Fibroblast of skin of left biceps (primary cell): ENCODE measurements at places on chromosomes 1 and 21.

GRCh38 chr1:61620536-61620935 is 104.4 kb downstream of the TM2D1 start:
- DNase-seq = no peak

DNA sequence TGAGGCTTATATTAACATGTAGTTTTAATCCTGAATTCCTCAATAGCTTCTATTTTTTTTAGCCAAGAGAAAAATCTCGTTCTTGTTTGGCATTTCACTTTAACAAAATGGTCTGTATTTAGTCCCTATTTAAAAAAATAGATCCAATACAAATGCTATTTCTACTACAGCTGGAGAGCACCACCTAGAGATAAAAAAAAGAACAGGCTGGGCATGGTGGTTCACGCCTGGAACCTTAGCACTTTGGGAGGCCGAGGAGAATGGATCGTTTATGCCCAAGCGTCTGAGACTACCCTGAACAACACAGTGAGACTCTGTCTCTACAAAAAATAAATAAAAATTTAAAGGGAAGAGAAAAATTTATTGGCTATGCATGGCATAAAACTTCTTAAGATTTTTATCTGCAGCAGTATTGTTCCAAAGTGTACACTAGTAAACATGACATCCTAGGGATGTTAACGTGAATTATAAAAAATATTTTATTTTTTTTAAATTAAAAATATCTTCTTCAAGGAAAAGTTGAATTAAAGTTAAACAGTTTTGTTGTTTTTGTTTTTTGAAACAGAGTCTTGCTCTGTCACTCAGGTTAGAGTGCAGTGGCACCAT is 4.4 kb downstream of the ST7L start:
- no peak for DNase-seq

DNA sequence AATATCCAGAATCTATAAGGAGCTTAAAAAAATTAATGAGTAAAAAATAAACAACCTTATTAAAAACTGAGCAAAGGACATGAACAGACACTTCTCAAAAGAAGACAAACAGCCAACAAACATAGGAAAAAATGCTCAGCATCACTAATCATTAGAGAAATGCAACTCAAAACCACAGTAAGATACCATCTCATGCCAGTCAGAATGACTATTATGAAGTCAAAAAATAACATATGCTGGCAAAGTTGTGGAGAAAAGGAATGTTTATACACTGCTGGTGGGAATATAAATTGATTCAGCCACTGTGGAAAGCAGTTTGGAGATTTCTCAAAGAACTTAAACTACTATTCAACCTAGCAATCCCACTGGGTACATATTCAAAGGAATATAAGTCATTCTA is 25.3 kb downstream of the PIGK start:
- DNase-seq = no peak

DNA sequence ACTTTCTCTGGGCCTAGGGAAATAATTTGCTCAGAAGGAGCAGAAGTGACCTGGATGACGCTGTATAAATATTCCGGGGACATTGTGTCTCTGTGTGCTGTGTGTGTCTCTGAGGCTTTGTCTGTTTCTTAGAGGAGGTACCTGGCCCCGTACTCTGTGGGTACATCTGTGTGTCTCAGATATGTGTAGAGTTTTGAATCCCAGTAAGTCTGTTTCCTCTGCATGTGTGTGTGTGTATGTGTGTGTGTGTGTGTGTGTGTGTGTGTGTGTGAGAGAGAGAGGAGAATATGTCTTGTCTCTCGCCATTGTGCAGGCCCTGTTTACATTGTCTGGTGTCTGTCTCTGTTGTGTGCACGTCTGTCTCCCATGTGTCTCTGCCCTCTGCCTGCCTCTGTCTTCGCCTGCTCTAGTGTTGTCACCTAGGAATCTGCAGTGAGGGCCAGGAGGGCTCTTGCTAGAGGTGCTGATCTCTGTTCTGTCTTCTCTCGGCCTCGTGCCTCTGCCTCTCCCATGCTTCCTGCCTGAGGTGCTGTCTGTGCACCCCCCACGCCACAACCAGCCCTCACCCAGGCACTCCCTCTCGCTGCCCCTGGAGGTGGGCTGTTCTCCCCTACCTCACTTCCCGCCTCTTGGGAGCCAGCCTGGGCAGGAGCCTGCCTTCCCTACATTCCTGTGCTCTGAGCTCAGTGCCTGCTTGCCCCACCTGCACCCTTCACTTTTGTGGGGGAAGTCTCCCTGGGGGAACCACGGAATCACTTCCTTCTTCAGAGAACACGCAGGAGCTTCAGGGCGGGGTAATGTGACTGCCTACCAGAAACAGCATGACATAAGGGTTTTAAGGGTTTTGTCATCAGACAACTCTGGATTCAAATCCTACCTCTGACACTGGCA is 5.9 kb downstream of the MAP7D1 start:
- no peak for DNase-seq

DNA sequence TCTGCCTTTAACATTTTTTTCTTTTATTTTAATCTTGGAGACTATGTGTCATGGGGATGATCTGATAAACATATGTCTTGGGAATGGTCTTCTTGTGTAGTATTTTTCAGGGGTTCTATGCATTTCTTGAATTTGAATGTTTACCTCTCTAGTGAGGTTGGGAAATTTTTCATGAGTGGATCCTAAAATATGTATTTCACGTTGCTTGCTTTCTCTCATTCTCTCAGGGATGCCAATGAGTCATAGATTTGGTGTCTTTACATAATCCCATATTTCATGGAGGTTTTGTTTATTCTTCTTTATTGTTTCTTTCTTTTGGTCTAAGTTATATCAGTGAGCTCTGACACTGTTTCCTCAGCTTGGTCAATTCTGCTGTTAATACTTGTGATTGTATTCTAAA is 1237.2 kb downstream of the PLA2G4A start:
- DNase-seq = no peak

DNA sequence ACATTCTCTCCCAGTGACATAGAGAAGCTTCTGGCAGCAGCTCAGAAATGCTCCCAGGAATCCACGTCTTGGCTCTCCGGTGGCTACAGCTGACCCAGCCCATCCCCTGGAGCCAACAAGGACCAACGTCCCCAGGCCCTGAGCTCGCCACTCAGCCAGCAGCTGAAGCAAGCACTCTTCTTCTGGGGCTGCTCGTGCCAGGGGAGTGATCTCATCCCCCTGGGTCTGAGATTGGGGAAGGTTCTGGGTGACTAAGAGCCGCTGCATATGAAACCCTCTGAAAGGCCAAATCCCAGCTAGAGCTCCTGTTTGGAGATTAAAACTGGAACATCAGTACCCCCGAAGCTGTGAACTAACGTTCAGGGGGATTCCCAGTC is 487.9 kb downstream of the NPHP4 start:
- no peak for DNase-seq

DNA sequence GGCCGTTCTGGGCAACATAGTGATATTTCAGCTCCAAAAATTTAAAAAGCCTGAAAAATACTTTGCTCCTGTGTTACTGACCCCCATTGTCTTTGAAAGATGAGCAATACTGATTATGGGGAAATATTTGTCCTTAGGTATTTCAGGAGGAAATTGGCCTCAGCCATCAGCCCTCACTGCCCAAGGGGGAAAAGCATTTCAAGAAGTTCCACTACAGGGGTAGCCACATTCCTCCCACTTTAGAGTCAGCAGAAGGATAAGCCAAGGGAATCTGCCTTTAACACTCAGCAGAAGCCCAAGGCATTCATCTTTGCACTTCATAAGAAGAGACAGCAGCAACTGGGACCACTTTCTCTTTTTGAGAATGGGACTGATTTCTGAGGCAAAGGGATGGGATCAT is 40.5 kb upstream of the ZNF326 start:
- no peak for DNase-seq

GRCh38 chr1:57376041-57376440 is 47.8 kb downstream of the DAB1 start:
- DNase-seq = no peak

GRCh38 chr1:76872944-76873343 is 5.7 kb downstream of the ST6GALNAC5 start:
- DNase-seq = no peak

GRCh38 chr1:24101796-24102586 is 9.9 kb downstream of the MYOM3 start:
- DNase-seq = no peak

- DNase-seq = no peak
Observed at GRCh38 chr1:78520216-78520615, 29.4 kb downstream of the PTGFR start.

DNA sequence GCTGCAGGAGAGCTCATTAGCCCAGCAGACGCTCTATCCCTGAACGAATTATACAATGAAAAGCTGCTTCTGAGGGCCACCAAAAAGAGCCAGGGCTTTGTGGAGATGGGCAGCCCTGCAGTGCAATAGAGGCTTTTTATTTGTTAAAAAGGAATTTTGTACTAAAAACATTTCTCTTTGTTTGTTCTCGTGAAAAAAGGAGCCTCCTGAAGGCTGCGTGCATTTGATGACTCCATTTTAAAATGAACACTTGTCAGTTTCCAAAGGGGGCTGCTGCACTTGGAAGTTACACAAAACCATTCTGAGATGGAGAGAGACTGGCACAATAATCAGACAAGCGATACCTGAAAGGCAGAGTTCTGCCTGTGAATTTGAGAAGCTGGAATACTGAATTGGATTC is 202.8 kb downstream of the NTNG1 start:
- no peak for DNase-seq

GRCh38 chr1:217373761-217374701 is 256.9 kb downstream of the GPATCH2 start:
- no peak for DNase-seq

DNA sequence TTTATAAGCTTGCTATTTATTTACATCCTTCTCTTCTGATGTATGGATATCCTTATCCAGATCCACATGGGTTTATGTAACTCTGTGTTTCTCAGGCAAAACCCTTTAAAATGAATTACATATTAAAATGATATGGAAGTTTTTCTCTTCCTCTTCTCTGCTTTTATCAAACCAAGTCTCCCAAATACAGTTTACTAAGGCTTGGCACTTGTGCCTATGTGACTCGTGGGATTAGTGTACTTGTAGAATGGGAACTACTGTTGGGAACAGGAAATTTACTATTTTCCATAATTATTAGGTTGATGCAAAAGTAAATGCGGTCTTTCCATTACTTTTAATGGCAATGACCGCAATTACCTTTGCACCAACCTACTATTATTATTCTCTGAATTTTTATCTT is 14.8 kb downstream of the SIM2 start:
- no peak for DNase-seq

GRCh38 chr21:44596068-44596725 is 3.9 kb upstream of the KRTAP10-6 start:
- no peak for DNase-seq

- no peak for DNase-seq
Observed at GRCh38 chr1:199362996-199363395, 664.5 kb upstream of the NR5A2 start.

- DNase-seq = no peak
Observed at GRCh38 chr1:234994436-234995295, 134.0 kb downstream of the TOMM20 start.

GRCh38 chr1:66562561-66562960 is 28.6 kb downstream of the SGIP1 start:
- DNase-seq = no peak

DNA sequence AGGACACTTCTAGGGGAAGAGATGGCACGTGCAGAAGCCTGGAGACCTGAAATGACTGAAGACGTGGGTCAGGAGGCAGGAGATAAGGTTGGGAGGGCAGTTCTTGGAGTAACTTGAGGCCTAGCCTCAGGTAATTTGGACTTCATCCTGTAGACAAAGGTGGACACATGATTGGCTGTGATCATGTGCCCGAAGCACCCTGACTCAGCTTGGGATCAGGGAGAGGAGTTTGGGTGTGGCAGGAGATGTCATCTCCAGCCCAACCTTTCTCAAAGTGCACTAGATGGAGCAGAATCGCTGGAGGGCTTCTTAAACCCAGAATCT is 1.5 kb downstream of the SLC66A1 start:
- no peak for DNase-seq

GRCh38 chr1:12634696-12635202 is 9.1 kb upstream of the AADACL4 start:
- DNase-seq = no peak

- no peak for DNase-seq
Observed at GRCh38 chr1:100358210-100358609, 5.9 kb downstream of the CDC14A start.

- no peak for DNase-seq
Observed at GRCh38 chr1:33515112-33515511, 42.7 kb downstream of the ZSCAN20 start.
